ENCODE measurements at places on chromosomes 3 and 15.
A peak's percentile ranks its signal among the peaks of the same experiment; 100 is the strongest.

DNA sequence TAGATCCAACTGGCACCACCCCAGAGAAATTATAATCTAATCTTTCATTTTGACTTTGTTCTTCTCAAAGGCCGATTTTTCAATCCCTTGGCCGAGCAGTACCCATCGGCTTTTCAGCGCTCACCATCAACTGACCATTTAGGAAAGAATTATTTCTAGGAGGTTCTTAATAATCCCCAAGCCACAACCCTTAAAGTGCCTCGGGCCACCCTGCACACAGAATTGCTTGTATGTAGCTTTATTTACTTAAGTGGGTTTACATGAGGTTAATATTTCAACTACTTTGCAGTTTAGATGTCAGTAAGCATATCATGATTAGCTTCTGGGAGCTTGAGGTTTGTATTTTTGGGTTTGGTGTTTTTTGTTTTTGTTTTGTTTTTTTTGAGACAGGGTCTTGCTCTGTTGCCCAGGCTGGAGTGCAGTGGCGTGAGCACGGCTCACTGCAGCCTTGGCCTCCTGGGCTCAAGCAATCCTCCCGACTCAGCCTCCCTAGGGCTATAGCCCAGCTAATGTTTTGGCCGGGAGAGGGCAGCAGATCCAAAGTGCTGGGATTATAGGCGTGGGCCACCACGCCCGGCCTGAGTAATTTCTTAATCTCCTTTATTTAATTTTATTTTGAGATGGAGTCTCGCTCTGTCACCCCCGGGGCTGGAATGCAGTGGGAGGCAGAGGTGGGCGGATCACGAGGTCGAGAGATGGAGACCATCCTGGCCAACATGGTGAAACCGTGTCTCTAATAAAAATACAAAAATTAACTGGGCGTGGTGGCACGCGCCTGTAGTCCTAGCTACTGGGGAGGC is 801 bp upstream of the CDAN1 start:
- DNase-seq, result no peak

GRCh38 chr3:187969581-187969950 is 184.4 kb upstream of the LPP start:
- no peak for DNase-seq

DNA sequence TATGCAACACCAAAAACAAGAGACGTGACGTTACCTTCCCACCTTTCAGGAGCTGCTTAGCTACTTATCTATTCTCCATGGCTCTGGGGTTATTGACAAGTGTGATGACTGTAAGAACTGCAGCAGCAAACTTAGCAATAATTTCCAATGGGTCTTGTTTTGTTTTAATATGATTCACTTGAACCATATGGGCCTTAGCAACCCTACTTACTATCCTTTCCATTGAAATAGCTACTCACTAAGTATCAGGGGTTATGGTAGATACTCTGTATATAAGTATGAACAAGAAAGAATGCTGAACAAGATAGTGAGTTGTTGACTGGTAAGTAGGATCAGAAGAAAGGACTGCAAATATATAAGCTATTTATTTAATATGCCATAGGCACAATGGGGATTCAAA is 69.3 kb upstream of the BBX start:
- DNase-seq, result no peak

DNA sequence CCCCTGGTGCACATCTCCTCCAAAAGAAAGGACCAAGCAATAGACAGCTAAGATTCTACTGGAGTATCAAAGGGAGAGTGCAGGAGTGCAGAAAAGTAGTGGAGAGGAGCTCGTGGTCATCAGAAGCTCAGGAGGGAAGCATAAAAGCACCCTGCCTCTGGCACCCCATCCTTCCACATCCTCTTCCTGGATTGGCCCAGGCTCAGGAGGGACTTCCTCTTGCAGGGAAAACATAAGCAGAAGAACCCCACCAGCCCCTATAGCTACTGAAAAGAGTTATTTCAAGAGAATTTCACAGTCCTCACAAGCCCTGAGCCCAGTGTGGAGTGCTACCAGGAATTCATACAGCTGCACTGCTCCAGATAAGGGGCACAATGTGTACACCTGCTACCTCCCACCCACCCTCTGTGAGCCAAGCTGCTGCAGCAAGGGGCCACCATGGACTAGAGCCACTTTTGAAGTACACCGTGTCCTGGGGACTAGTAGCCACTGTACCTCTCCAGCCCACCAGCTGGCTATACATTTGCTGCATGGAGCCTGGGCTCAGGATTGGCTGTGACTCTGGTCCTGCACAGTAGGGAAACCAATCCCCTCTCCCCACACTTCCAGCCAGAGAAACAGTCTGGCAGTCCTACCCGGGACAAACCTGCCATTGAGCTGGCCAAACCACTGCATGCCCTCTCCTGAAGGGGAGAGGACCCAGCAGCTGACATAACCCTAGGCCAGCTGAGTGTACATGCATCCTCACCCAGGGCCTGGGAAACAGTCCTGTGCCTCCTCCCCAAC is 43.0 kb downstream of the CD200R1 start:
- DNase-seq, result no peak

DNA sequence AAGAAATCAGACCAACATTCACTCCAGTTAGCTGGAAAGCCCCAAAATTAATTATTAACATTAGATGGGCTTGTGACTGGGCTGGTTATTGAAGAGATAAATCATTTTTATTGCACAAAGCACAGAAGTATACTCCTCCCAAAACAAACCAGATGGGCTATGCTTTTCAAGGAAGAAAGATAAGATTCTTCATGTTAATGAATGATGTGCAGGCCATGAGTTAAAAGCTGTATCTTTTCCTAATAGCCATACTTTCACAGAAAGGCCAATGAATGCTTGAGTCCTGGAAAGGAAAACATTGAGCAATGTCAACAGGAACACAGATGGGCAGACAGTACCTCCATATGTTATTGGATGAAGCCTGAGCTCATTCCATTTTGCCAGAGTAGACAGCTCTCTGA is 55.4 kb downstream of the OCA2 start:
- no peak for DNase-seq

GRCh38 chr3:10274601-10275000 is 18.1 kb downstream of the GHRL start:
- DNase-seq, result no peak

- DNase-seq, result no peak
These were observed 730.7 kb downstream of the SQOR start for GRCh38 chr15:46365572-46365971.

GRCh38 chr3:172918568-172919296 is 168.2 kb downstream of the ECT2 start:
- DNase-seq, result no peak

- DNase-seq, result no peak
These were observed 22.6 kb downstream of the ZIC1 start for GRCh38 chr3:147431751-147432150.

DNA sequence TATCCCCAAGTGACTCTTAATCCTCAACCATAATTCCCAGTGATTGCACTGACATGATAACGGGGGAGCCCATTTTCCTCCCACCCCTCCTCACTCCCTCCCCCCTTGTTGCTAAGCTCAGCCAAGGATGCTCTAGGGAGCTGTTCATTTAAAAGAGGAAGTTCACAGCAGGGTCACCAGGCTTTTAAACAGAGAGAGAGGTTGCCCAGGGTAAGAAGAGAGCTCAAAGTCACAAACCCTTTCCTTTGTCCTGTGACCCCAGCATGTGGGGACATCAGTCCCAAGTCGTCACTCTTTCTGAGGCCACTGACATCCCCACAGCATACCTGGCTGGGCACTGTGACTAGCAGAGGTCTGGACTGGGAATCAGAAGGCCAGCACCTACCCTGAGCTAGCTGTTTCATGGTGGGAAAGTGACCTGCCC is 144.1 kb downstream of the RORA start:
- DNase-seq, result no peak

DNA sequence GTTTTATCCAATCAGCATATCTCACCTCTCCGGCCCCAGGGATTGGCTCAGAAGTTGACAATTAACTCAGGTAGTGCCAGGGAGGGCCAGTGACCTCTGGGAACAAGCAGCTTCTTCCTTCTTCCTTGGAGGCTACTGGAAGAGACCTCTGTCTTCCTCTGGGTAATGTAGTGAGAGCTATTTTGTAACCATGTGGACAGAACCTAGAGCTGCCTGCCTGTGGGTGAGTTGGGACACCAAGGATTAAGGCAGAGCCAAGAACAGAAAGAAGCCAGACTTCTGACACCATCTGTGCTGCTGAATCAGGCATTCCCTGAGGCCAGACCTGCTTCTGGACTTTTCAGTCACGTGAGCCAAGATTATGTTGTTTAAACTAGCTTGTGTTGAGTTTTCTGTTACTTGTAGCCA is 5.9 kb upstream of the NDUFAF1 start:
- no peak for DNase-seq

GRCh38 chr3:37631686-37632085 is 230.0 kb upstream of the CTDSPL start:
- DNase-seq, result no peak

DNA sequence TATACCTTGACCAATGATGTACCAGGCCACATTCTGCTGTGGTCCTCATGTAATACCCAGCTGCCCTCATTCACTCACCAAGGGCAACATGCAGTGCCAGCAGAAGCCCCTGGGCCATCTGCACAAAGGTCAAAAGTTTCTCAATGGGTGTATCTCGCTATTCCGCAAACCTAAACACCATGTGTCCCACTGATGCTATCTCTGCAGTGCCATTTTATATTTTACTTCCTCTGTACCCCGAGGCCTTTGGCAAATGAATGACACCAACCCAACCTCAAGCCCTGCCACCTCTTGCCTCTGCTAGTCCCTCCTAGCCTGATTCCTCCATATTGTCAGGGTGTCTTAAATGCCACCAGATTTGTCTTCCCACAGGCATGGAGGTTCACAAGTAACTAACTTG is 59.2 kb downstream of the AAGAB start:
- no peak for DNase-seq

DNA sequence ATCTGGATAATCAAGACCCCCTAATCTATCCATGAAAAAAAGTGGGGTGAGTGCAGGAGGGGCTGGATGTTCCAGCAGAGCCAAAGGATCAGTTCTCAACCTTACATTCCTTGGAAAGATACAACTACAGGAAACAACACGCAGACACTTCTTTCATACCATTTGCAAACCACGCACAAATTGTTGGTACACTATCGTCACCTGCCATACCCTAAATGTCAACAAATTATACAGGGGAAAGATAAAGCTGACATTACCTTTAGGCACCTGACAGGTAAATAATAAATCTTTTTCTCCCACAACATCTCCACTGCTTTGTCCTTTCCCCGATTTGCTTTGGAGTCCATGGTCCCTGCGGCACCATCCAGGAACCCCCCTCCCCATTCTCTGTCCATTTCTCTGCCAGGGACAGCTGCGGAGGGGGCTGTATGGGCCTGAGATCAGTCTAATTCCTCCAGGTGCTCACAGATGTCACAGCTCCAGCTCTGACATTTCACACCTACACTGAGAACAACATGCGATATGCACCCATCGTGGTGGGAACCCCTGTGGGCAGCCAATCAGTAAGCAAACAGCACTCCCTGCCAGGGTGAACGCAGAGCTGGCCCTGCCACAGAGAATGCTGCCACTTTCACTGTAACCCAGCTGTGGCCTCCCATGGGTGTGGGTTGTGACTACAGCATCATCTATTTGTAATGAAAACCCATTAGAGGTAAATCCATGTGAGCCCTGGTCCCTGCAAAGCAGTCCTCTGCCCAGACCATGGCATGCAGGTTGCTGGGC is 37.7 kb upstream of the BCL2L10 start:
- no peak for DNase-seq

- DNase-seq, result no peak
These were observed 103.9 kb downstream of the LSAMP start for GRCh38 chr3:116341381-116341780.

DNA sequence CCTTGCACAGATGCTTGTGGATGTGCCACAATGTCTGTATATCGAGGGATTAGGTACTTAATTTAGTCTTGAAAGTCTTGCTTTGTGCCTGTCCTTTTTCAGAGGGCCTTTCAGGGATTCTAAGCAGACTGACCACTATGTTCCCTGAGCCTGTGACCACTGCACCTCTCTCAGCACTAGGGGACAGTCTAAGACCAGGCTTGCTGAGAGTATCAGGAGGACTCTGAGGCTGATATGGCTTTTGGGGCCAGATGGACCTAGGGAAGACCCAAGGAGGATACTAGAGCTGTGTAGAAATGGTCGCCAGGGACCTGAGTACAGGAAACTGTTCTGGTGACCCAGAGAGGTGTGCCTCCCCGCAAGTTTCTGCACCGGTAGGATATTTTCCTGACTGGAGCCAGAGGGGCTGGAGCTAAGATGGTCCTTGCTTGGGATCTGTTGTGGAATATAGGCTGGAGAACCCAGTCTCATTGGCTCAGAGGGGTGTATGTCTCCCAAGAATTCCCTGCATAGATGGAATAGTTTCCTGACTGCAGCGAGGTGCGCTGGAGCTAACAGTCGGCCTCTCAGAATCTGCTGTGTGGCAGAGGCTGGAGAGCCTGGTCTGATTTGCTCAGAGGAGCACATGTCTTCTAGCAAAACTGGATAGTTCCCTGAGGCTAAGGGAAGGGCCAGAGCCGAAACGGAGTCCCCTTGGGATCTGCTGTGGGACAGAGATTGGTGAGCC is 213.2 kb upstream of the DCBLD2 start:
- no peak for DNase-seq

GRCh38 chr3:173529062-173529711 is 131.6 kb downstream of the NLGN1 start:
- no peak for DNase-seq

GRCh38 chr3:87997298-87997697 is 61.5 kb downstream of the CGGBP1 start:
- no peak for DNase-seq

- DNase-seq, result no peak
These were observed 61.2 kb upstream of the MFGE8 start for GRCh38 chr15:88974392-88974791.

- DNase-seq, result no peak
These were observed 35.2 kb downstream of the BDH1 start for GRCh38 chr3:197520311-197521276.

DNA sequence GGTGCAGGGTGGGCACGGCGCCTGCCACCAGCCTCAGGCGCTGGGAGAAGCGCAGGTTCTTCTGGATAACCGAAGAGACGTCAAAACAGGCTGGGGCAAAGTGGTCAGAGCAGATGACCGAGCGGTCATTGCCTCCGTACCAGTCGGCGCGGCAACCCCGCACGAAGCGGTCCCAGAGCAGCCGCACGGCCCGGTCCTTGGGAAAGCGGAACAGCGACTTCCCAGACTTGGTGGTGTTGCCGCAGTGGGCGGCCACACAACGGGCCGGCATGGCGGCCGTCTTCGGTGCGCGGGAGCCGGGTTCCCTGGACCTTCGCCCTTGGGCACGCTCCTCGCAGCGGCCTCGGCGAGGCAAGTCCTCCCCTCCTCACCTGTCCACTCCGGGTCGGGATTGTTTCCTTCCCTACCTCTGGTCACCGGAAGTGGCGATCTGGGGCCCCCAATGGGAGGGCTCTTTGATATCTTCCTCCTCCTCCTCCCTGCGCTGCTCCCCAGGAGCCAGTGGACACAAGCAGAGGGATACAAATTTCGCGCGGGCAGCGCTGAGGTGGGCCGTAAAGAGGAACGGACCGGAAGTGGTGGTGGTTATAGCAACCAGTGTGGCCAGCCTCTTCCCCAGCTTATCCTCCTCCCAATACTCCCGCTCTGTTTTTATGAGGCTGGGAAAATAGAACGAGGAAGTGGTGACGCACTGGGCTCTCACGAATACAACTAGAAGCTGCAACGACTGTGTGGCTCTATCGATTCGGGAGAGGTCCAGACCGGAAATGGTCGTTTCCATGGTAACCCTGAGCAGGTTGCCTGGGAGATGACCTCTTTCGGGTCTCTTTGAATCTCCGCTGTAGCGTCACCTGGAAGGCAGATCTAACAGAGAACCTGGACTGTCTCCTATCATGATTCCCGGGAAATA is at the start of the genes LRRC49 and THAP10:
Gene LRRC49, plus strand, starts transcription at position 825 of the 910 bp plus-strand sequence. Its CDS starts 69 bp downstream, at position 894.
Gene THAP10, minus strand, starts transcription at position 432 of the 910 bp plus-strand sequence. Its CDS starts 161 bp downstream, at position 271.
- peak; percentile 53 for DNase-seq
